Ovary (tissue), 10 donors: ENCODE measurements at places on chromosomes 4 and X. TPM values are rescaled to one million over a fixed set of nuclear protein-coding genes. Genes with fewer than 3 reads are reported as not detected.
A peak's percentile ranks its signal among the peaks of the same experiment; 100 is the strongest.

GPC3 gene
- 11.3 TPM for total RNA-seq

CC2D2A gene
- 17.5 TPM for total RNA-seq

- no peak overlapping the region for H3K4me3 ChIP-seq
- no peaks in the 10 kb centered on the region for H3K36me3 ChIP-seq
- DNase-seq: no peak
- no peaks in the 10 kb centered on the region for H3K4me1 ChIP-seq
- no peak overlapping the region for H3K27ac ChIP-seq
Observed at GRCh38 chrX:7100022-7100421, 47.5 kb upstream of the STS start.

GRCh38 chrX:101290957-101291603, at the start of gene TAF7L:
Gene TAF7L, minus strand, starts transcription at chrX:101291334. Its CDS starts 3,791 bp downstream, at chrX:101287543.
- DNase-seq: no peak
- H3K4me1 ChIP-seq: no peaks in the 10 kb centered on the region
- no peak within 1 kb of the TSS for H3K4me3 ChIP-seq
- H3K36me3 ChIP-seq: no peaks in the 10 kb centered on the region

GRCh38 chr4:98614094-98614493, 44.3 kb downstream of the TSPAN5 start:
- H3K27ac ChIP-seq: peak overlapping the region; percentile 42
- no peak for DNase-seq
- H3K4me3 ChIP-seq: no peak overlapping the region
- H3K27me3 ChIP-seq: no peaks in the 10 kb centered on the region
- H3K4me1 ChIP-seq: peaks cover 40% of the 10 kb centered on the region
- no peaks in the 10 kb centered on the region for H3K36me3 ChIP-seq

DNA sequence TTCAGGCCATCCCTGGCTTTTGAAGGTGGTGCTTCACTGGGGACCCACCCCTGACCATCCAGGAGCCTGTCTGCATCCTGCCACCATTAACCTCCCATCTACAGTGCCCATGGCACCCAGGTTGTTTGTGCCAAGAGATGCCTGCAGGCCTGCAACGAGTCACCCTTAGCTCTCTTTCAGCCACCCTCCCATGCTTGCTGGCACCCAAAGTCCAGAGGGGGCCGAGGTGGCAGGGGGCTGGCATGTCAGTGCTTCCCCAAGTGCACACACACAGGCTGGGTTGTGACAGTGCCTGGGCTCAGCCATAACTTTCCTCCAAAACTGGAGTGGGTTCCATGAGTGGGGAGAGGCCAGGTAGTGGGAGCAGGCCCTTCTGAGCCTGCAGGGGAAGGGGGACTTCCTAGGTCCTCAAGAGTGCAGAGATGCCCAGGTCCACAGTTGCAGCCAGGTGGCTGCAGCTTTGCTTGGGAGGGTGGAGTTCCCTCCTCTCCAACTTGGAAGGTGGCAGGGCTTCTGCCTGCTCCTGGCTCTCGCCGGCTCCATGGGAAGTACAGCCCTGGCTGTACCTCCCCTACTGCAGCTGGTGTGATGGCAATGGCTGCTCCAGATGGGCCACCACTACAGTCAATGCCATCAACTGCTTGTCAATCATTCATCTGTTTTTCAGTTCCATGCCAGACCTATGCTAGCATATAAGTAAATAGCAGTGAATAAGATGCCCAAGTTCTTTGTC, 235.9 kb upstream of the GIMD1 start:
- no peak overlapping the region for H3K27ac ChIP-seq
- H3K4me1 ChIP-seq: no peaks in the 10 kb centered on the region
- no peak for DNase-seq

MRPS18C gene
- 32.5 TPM for total RNA-seq

DNA sequence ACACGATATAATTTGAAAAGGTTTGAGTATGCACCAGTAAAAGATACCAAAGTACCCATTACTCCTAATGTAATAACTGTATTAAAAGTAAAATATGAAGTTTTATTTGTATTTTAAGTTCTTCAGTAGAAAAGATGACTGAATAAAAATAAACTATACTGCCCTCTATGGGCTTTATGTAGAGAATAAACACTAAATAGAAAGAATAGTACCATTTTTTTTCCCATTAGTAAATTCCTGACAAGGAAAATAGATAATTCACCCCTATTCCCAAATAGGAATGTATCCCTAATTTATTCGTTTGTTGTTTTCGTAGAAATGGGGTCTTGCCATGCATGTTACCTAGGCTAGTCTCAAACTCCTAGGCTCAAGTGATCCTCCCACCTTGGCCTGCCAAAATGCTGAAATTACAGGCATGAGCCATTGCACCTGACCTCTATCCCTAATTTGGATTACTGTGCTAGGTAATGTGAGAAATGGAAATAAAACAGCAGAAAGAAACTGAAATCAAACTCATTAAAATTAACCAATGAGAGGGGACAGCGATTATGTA, 73.6 kb upstream of the COX18 start:
- no peak for DNase-seq
- no peaks in the 10 kb centered on the region for H3K36me3 ChIP-seq
- no peak overlapping the region for H3K4me3 ChIP-seq
- H3K27me3 ChIP-seq: no peaks in the 10 kb centered on the region

- H3K4me1 ChIP-seq: peaks cover 6% of the 10 kb centered on the region
- no peak for DNase-seq
Observed at GRCh38 chr4:182206266-182206665, 36.9 kb upstream of the TENM3 start.

FREM3 gene
- not detected for total RNA-seq

- H3K4me1 ChIP-seq: no peaks in the 10 kb centered on the region
- no peaks in the 10 kb centered on the region for H3K27me3 ChIP-seq
- no peak for DNase-seq
- no peak overlapping the region for H3K27ac ChIP-seq
- no peaks in the 10 kb centered on the region for H3K36me3 ChIP-seq
Observed at GRCh38 chrX:105101378-105101777, 119.1 kb downstream of the TEX13A start.

CABS1 gene
- not detected for total RNA-seq

DNA sequence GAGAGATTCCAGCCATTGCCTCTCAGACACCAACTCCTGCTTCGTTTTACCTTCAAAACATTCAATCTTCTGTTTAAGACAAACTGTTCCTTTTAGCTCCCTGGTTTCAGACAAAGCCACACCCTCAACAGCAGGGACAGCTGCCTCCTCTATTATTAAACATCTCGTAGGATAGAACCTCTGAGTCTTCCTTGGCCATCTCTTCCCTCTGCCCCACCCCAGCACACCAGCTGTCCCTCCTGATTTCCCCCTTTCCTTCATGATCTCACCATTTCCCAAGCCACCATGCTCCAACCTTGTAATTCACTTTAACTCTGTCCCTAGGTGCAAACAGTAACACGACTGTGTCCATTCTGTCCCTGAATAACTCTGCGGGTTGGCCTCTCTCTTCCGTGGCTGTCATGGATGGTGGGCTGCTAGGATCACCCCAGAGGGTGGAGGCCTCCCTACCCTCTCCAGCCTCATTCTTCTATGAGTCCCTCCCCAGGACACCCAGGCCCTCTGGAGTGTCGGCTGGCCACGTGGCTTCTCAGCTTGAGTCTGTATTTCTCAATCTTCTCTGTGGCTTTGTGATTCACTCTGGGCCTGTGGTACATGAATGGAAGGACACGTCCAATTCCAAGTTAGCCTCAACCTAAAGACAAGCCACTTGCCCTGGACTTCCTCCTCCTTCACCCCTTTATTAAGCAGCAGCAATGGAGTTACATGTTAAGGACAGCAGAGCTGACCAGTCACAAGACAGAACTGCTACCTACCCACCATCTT, 349.9 kb downstream of the FBXW7 start:
- H3K27me3 ChIP-seq: no peaks in the 10 kb centered on the region
- no peak overlapping the region for H3K27ac ChIP-seq
- H3K36me3 ChIP-seq: no peaks in the 10 kb centered on the region
- no peak for DNase-seq
- no peaks in the 10 kb centered on the region for H3K4me1 ChIP-seq

DNA sequence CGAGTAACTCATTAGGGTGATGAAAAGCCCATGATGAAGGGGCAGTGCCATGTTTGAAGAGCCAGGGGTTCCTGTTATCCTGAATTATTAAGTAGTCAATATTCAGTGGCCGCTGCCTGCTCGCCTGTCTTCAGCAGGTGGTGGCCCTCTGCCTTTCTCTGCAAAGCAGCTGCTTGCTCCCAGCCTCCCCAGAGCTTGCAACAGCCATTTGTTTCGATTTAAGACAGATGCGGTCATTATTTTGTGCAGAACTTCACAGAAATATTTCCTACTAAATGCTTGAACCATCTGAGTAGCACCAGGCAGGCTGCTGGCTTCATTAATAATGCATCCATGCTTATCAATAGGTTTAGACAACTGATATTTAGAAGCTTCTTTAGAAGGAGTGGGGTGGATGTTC, 104.3 kb upstream of the TTC29 start:
- H3K36me3 ChIP-seq: no peaks in the 10 kb centered on the region
- H3K4me3 ChIP-seq: no peak overlapping the region
- H3K27me3 ChIP-seq: no peaks in the 10 kb centered on the region
- DNase-seq: no peak

XAGE1A gene
- not detected for total RNA-seq

GRCh38 chr4:8167815-8168214, 9.2 kb upstream of the ABLIM2 start:
- H3K27me3 ChIP-seq: no peaks in the 10 kb centered on the region
- H3K4me1 ChIP-seq: no peaks in the 10 kb centered on the region
- H3K27ac ChIP-seq: no peak overlapping the region

DNA sequence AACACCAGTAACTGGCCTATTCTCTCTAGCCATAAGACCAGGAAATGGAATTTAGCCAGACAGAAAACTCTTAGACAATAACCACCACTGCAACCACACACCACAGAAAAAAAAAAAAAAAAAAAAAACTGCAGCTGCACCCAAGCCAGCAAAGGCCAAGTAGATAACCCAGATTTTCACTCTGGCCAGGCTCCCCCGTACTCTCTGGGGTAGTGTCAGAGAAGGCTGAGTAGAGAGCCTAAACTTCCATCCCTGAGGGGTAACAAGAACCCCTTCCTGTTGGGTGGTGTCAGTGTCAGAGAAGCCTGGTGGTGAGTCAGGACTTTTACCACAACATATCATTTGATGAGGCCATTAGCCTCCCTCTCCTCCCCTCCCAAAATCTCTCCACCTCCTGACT, 5.6 kb upstream of the DLG3 start:
- H3K4me1 ChIP-seq: peaks cover 5% of the 10 kb centered on the region
- H3K4me3 ChIP-seq: no peak overlapping the region
- H3K36me3 ChIP-seq: no peaks in the 10 kb centered on the region
- no peak for DNase-seq
- H3K27me3 ChIP-seq: no peaks in the 10 kb centered on the region
- no peak overlapping the region for H3K27ac ChIP-seq

DNA sequence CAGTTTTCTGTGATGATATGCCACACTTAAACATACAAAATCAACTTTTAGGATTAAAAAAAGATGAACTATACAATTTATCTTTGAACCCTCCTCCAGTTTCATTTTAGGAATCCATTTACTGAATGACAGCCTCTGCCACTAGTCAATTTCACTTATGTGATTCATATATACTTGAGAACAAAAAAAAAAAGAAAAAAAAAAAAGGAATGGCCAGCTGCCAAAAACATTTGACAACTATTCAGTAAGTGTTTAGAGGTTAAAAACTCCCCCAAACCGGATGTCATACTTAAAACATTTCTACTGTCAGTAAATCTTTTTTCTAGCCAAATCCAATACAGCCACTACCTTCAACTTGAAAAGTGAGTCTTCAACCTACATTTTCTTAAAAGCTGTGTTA, 266.7 kb upstream of the MAGEB2 start:
- no peaks in the 10 kb centered on the region for H3K27me3 ChIP-seq
- H3K4me1 ChIP-seq: no peaks in the 10 kb centered on the region
- no peaks in the 10 kb centered on the region for H3K36me3 ChIP-seq
- no peak overlapping the region for H3K4me3 ChIP-seq

UGT2B7 gene
- 9.3 TPM for total RNA-seq

DNA sequence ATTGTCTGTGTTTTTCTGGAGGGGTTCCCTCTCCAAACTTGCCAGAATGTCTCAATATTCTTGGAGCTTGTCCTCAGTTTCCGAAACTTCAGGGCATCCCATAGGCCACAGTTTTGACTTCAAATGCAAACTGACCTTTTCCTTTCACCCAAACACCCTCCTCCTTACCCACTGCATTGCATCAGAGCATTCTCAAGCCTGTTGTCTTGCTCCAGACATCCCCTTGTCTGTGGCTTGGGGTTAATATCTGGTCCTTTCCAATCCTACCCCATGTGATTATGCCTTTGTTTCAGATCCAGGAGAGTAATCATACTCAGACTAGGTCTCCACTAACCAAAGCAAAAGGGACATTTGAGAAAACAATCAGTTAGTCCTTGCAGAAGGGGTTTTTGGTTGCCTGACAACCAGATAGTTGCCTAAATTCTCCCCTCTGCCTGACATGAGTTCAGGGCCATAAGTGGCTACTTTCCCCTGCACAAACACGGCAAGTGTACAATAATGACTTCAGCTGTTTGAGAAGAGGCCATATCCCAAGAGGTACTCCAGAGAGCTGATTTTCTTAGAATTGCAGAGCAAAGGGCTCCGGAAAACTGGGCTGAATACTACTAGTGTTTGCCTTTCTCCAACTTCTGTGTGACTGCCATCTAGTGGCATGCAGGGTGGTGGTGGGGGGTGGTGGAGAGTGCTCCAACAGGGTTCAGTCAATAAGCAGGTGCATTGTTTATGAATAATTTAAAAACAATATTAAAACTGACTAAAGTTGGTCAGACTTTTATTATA, 130.2 kb downstream of the CHRDL1 start:
- H3K27ac ChIP-seq: no peak overlapping the region
- H3K36me3 ChIP-seq: no peaks in the 10 kb centered on the region
- no peaks in the 10 kb centered on the region for H3K27me3 ChIP-seq
- no peak for DNase-seq
- H3K4me1 ChIP-seq: no peaks in the 10 kb centered on the region

VCX3B gene
- total RNA-seq: not detected
